A549 treated with ZK216348 at 1 μM for 4 hours (cell line): ENCODE measurements at places on chromosomes 7 and 10. TPM values are rescaled to one million over a fixed set of nuclear protein-coding genes. Genes with fewer than 3 reads are reported as not detected.

The SUN3 gene
- 0.48 TPM in 1 of 5 replicates, not detected in the others for total RNA-seq

The OR2A7 gene
- not detected in 5 replicates for total RNA-seq

The FRMD4A gene
- total RNA-seq: 2.8 to 11.1 TPM (median 4.3 TPM) in 5 replicates

The CABCOCO1 gene
- 0.16 to 0.32 TPM (median 0.20 TPM) in 4 of 5 replicates, not detected in the other for total RNA-seq

The EBLN1 gene
- total RNA-seq: not detected in 5 replicates

The FAM237B gene
- total RNA-seq: not detected in 5 replicates

The PLEKHA8 gene
- total RNA-seq: 4.5 to 6.7 TPM (median 6.0 TPM) in 5 replicates

The GIMAP4 gene
- not detected in 5 replicates for total RNA-seq

The SLK gene
- 22.4 to 41.5 TPM (median 34.2 TPM) in 5 replicates for total RNA-seq

The ALOX5 gene
- 0.16 to 0.35 TPM (median 0.22 TPM) in 5 replicates for total RNA-seq

The SFTPD gene
- total RNA-seq: 0.19 to 0.41 TPM (median 0.21 TPM) in 5 replicates

The MRPS24 gene
- 205 to 254 TPM (median 243 TPM) in 5 replicates for total RNA-seq

The WIPF3 gene
- total RNA-seq: 0.49 to 0.77 TPM (median 0.62 TPM) in 5 replicates

The SPOCK2 gene
- total RNA-seq: 0.29 to 0.82 TPM (median 0.45 TPM) in 5 replicates

The PALD1 gene
- 4.2 to 8.5 TPM (median 7.4 TPM) in 5 replicates for total RNA-seq

The CLRN3 gene
- not detected in 5 replicates for total RNA-seq

The HMX3 gene
- total RNA-seq: 0.14 TPM in 1 of 5 replicates, not detected in the others

The PTTG1IP2 gene
- not detected in 5 replicates for total RNA-seq

The GIGYF1 gene
- 11.2 to 23.3 TPM (median 20.1 TPM) in 5 replicates for total RNA-seq

The RGS10 gene
- 47.6 to 59.2 TPM (median 52.0 TPM) in 5 replicates for total RNA-seq
